ENCODE measurements at places on chromosomes 1 and 21.

DNA sequence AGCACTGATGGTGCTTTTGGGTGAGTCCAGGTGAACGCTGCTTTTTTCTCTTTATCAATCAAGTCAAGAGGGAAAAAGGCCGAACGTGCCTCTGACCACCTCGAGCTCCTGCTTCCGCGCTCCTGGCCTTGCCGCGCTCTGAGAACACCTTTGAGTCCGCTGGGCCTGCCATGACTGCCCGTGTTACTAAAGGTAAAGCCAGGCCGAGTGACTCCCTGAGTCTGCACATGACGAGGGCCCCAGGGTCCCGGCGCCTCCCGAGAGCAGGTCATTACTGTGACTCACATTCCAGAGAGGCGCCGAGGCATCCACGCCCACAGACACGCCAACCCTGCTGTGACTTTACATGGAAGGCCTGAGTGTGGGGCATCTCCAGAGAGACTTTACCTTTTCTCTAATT lies 11.1 kb downstream of the POFUT2 start:
- no peak for DNase-seq

DNA sequence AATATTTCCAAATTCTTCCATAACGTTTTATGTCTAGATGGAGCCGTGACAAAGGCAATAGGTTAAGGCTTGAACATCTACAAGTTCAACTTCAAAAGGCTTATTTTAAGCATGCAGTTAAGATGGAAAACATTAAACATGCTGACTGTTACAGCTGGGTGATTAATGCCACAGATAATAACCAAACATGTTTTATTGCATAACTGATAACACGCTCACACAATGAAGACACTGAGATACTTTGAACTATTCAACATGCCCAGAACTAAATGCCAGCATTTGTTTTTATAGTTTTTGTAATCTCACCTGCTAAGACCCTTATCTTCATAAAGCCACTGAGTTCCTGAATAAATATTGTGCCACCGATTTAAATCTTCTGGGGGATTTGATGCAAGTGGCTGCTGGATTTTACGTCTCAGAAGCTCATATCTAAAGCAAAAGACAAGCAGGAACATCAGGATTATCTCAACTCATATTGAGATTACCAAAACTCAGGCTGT lies 310.4 kb downstream of the KCTD3 start:
- DNase-seq: no peak

DNA sequence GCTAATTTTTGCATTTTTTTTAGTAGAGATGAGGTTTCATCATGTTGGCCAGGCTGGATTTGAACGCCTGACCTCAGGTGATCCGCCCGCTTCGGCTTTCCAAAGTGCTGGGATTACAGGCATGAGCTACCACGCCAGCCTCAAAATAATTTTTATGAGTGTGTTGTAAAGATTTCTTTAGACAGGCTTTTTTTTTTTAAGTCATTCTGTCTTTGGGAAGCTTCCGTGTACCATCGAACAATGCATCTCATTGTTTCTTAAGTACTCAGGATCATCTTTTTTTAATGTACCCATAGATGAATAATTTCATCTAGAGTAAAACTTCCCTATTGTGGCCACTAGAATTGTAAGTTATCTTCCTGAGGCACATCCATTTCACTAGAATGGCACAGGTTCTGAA lies 19.6 kb upstream of the SDC3 start:
- DNase-seq: no peak

DNA sequence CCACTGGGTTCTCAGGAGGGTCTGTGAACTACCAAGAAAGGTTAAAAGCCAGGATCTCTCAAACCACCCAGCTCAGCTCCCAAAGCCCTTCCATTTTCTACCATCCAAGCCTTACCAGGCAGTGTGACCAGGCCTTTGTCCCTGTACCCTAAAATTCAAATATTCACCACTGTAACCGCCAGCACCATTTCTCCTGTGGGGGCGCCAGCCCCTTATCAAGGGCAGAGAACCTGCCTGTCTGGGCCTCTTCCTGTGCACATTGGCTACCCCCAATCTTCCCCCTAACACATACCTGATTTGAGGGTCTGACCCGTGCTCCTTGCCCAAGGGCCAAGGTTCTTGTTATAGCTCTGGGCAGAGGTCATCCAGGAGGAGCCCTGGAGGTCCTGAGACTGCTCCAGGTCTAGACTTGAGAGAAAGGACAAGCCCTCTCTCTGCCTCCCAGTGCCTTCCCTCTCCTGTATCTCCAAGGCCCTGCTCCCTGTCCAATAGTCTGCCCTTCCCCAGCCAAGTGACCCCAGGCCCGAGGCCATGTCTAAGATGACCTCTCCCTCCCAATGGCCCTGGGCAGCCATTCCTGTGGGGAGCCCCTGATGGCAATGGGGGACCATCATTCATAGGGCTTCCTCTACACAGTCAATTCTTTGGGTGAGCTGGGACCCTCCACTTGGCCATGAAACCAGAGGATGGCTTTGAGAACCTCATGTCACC lies 78.5 kb downstream of the FHAD1 start:
- DNase-seq: no peak

GRCh38 chr1:27153927-27154358 lies 982 bp downstream of the SLC9A1 start:
- no peak for DNase-seq

- no peak for DNase-seq
Measured at GRCh38 chr1:214022810-214023425, 35.1 kb downstream of the PROX1 start.
